ENCODE measurements at places on chromosomes 12 and 14.

GRCh38 chr12:120870415-120870814 lies 33.7 kb downstream of the SPPL3 start:
- DNase-seq: no peak

- DNase-seq: no peak
Observed at GRCh38 chr12:2940564-2940963, 18.6 kb upstream of the TEAD4 start.

GRCh38 chr14:88481794-88482193 lies 73.0 kb downstream of the PTPN21 start:
- no peak for DNase-seq

GRCh38 chr12:112524676-112525425 lies 106.1 kb downstream of the PTPN11 start:
- peak; percentile 31 for DNase-seq

DNA sequence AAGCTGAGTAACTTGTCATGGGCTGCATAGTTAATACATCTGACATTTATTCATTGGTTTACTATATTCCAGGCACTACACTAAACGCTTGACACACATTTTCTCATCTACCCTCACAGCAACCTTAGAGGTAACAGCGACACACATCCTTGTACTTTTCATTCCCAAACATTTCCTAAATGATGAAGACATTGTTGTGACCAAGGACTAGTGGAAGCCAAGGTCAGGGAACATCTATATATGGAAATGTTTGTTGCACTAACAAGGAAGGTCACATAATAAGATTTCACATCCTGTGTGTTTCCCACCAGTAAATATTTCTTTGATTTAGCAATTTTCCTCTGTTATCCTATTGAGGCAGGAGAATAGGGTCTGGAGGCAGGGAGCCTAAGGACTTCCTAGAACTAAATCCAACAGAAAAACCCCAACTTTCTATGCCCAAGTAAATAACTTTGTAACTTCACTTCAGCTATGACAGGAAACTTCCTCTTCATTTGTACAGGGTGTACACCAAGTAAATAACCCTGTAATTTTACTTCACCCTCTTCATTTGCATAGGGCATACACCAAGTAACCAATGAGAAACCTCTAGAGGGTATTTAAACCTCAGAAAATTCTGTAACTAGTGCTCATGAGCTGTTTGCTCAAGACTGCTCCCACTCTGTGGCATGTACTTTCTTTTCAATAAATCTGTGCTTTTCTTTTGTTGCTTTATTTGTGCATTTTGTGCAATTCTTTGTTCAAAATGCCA lies 48.4 kb downstream of the ZNF641 start:
- DNase-seq: no peak

GRCh38 chr12:16218234-16218633 lies 59.3 kb downstream of the SLC15A5 start:
- no peak for DNase-seq

DNA sequence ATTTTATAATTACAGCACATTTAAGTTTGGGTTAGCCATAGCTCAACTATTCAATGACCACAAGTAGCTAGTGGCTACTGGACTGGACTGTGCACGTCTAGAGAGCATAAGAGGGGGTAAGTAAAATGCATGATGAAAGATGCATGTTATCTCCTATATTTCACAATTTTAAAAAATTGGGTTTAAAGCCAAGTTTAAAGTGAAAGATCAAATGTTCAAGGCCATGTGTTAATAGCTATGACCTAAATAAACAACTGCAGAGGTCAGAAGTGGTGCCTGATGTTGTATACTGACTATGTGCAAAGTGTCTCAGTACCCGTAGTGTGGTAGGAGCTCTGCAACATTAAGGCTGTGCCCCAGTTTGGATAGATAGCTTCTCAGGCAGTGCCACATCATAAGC lies 48.2 kb downstream of the BMP4 start:
- DNase-seq: no peak

DNA sequence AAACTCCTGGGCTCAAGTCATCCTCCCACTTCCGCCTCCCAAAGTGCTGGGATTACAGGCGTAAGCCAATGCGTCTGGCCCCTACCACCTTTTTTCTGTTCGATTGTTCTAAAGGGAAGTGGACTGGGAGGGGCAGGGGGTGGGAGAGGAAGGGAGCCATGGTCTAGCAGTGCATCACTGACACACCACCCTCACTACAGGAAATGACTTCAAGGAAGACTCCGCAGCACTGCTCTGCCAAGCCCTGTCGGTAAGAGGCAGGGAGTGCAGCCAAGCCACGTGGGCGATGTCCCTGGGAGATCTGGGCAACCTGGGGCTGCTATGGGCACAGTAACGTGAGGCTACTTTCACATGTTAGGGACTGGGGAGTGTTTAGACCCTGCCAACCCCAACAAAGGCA lies 18.0 kb downstream of the LRRC74A start:
- peak; percentile 29 for DNase-seq

DNA sequence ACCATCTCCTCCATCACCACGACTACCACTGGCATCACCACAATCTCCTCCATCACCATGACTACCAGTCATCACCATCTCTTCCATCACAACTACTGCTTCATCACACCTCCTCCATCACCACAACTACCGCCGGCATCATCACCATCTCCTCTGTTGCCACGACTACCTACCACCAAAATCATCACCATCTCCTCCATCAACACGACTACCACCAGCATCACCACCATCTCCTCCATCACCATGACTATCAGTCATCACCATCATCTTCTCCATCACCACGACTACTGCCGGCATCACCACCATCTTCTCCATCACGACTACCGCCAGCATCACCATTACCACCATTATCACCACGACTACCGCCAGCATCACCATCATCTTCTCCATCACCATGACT lies 89.5 kb downstream of the RIMBP2 start:
- no peak for DNase-seq

DNA sequence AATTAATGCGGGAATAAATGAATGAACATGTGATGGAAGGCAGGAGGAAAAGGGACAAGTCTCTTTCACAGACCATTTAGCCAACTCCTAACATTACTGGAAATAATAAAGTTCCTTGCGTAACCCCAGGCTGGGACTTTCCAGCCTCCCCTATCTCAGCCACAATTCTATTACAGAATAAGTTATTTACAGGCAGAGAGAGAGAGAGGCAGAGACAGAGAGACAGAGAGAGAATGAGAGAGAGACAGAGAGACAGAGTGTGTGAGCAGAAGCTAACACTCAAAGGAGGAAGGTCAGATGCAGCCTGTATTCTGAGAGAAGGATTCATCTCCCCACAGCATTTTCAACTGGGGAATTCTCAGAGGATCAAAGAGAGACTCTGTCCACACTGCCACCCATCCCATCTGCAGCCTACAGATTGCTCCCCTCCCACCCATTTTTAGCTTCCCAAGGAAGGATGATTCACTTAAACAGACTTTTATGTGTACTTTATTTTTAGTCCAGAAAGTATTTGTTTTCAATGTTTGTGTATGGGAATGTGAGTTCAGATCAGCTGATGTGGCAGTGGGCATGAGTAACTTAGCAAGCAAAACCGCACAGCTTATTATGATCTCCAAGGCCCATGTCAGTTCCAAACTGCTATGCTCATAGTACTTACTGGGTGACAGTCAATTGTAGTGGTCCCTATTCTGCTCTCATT lies 165.7 kb downstream of the CAND1 start:
- peak; percentile 66 for DNase-seq

- DNase-seq: peak; percentile 21
Observed at GRCh38 chr14:59055439-59056045, 132.9 kb upstream of the DAAM1 start.

GRCh38 chr12:57452181-57452936 lies 2.7 kb upstream of the INHBE start:
- DNase-seq: no peak

DNA sequence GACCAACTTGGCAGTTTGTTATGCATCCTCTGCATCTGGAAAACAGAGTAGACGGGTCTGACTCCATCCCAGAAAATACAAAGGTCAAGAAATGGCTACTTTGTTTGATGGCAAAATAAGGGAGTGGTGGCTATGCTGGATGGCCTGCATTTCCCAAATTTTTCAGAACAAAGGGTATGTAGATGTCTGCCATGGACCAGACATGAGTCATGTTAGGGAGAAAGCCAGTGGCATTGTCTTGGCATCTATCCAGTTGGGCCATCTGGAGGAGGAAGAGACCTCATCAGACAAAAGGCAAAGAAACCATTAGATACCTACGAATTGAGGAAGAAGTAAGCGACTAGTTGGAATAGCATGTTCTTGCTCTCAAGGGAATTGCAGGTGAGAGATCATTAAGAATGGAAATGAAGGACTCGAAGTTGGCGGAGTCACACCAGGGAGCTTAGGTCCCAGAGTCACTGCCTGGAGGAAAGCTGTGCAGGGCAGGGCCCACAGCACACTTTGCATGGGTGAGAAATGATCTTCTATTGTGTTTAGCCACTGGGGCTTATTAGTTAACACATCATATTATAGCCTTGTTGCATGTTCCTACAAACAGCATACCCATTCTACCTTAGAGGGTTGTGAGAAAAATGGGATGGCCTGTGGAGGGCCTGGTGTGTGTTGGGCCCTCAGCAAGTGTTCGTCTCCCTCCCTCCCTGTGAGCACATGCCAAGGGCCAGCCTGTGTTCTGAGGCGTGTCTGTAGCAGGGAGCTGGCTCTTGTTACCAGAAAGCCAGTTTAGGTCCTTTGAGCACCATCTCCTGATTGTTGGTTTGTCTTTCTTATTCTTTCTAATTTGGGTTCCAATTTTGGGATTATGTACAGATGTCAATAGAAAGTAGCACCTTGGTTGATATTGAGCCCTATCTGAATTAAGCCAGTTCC lies 119.4 kb downstream of the KTN1 start:
- DNase-seq: peak; percentile 92

- no peak for DNase-seq
Observed at GRCh38 chr12:122138616-122139015, 35.4 kb downstream of the IL31 start.

GRCh38 chr12:121845701-121846100 lies 13.0 kb downstream of the HPD start:
- no peak for DNase-seq

DNA sequence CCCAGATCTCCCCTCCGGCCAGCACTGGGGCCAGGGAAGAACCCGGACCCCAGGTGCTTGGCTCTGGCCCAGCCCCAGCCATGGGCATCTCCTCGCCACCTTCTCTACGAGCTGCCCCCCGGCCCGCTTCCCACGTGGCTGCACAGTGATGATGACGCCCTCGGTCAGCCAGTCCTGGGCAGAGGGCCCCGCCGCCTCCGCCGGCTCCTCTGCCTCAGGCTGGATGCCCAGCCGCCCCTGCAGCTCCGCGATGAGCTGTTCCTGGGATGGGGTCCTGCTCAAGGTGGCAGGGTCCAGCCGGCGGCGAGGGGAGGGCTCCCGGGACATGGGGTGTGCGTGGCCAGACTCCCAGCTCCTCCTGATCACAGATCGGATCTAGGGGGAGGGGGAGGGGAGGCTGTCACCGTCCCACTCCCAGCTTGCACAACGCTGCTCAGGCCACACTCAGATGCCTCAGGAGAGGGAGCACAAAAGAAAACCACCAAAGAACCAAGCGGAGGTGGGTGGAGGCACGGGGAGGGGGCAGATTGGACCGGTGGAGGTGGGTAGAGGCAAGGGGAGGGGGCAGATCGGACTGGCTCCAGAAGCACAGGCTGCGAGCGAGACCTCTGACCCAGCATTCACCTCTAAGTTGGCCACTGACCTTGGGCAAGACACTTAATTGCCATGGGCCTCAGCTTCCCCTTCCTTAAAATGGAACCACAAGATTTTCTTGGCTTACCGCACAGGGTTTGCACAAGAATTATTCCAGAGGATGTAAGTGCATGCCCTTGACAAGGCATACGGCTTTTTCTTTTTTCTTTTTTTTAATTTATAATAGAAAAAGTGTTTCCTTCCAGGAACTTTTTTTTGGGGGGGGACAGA lies 16.1 kb upstream of the RPLP0 start:
- no peak for DNase-seq

DNA sequence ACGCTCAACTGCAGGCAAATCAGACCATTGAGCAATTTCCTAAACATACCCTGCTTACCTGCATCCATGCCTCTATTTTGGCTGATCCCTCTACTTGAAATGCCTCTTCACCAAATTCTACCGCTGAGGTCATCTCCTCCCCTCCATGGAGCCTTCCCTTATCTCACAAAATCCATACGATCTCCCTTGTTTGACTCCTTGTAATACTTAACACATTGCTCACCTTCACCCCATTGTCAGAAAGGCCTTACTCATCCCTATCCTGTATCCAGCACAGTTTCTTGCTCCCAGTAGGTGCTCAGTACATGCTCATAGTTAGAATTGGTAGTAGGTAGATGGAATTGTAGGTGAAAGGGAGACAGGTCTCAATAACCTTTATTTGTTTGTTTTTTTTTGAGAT lies 5.4 kb downstream of the DDN start:
- DNase-seq: no peak

DNA sequence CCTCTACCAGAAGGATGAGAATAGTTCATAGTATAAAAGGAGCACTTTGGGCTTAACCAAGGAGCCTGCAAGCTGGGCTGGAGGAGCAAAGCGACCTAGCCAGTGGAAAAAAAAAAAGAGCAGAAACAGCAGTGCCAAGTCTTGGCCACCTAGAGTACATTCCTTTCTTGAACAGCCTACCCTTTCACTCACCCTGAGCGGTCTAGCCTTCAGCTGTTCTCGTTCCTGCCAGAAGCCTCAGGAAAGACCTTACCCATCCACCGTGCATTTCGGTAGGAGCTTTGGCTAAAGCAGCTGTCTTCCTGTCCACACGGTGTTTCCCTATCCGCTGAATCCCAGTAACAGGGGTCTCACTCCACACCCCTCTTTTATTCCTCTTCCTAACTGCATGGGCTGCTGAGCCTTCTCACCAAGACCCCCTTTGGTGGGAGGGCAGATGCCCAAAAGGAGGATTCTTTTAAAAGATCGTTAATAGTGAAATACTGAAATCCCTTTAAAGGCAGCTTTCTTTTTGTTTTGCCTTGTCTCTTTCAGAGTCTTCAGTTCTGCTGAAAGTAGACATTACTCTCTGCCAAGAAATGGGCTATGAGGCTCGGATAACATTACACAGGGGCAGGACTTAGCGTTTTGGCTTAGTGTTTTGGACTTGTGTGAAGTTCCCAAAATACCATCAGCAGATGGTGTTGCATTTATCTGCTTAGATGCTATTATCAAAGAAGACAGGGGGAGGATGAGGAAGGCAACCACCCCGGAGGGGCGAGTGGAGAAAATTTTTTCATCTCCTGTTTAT lies 88.5 kb upstream of the METAP2 start:
- DNase-seq: no peak

DNA sequence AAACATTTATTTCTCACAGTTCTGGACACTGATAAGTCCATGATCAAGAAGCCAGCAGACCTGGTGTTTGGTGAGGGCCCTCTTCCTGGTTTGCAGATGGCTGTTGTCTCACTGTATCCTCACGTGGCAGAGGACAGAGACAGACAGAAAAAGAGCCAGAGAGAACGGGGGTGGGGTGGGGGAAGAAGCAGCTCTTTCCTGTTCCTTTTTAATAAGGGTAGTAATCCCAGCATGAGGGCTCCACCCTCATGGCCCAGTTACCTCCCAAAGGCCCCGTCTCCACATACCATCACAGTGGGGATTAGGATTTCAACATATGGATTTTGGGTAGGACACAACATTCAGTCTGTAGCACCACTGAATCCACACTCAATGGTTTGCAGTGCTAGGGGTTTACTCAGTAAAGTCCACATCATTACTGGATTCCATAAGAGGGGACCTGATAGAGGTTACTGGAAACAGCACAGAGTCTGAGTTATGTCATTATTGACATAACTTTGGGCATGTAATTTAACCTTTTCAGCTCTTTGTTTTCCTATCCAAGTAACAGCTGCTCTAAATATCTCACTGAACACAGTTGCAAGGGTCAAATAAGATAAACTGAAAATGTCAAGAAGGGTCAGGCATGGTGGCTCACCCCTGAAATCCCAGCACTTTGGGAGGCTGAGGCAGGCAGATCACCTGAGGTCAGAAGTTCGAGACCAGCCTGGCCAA lies 53.2 kb downstream of the RPAP3 start:
- peak; percentile 12 for DNase-seq

- DNase-seq: no peak
Observed at GRCh38 chr12:42801271-42801670, 211.7 kb upstream of the PRICKLE1 start.

Measured in A549 (cell line).